ENCODE measurements at places on chromosomes 5 and 9. TPM values are rescaled to one million over a fixed set of nuclear protein-coding genes. Genes with fewer than 3 reads are reported as not detected.

Gene PCDHB7
- total RNA-seq = not detected

DNA sequence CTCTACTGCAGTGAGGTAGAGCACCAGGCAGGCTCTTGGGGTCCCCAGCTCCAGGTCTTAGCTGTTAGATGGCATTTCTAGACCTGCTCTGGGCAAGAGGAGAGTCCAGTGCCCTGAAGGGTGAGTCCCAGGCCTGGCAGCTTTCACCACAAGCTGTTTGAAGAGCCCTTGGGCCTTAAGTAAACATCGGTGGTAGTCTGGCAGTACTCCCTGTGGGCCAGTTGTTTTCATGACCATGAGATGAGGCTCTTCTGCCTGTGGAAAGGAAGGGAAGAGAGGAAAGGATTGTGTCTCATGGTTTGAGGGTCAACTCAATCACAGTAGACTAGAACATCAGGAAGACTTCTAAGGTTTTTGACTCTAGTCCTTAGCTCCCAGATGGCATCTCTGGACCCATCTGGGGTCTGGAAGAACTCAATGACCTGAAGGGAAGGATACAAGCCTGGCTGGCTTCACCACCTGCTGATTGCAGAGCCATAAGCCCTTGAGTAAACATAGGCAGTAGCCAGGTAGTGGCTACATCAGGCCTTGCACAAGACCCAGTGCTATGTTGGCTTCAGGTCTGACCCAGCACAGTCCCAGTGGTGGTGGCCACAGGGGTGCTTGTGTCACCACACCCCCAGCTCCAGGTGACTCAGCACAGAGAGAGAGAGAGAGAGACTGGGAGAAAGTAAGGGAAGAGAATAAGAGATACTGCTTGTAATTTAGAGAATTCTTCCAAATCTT lies 114.3 kb upstream of the PCSK5 start:
- no peaks in the 10 kb centered on the region for H3K36me3 ChIP-seq
- H3K4me1 ChIP-seq = no peaks in the 10 kb centered on the region
- no peaks in the 10 kb centered on the region for H3K27me3 ChIP-seq
- DNase-seq = no peak

DNA sequence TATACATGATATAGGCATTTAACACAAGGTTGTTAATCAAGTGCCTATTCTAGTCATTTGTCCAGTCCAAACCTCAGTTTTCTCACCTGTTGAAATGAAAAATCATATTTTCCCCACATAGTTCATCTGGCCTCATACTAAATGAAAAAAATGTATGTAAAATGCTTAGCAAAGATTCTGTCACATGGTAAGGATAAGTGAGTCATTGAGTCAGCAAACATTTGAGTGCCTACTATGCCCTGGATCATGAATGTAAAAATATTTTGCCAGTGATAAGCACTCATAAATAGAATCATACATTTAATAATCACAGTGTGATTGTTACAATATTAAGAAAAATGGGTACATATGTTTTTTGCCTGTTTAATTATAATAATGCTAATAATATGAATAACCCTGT lies 181.2 kb upstream of the PAPPA start:
- no peaks in the 10 kb centered on the region for H3K27me3 ChIP-seq
- H3K4me1 ChIP-seq = no peaks in the 10 kb centered on the region
- DNase-seq = no peak
- H3K4me3 ChIP-seq = no peak overlapping the region
- H3K27ac ChIP-seq = no peak overlapping the region
- H3K36me3 ChIP-seq = no peaks in the 10 kb centered on the region

- DNase-seq = no peak
- H3K27ac ChIP-seq = no peak overlapping the region
- H3K36me3 ChIP-seq = no peaks in the 10 kb centered on the region
- peaks cover 34% of the 10 kb centered on the region for H3K4me1 ChIP-seq
These were observed 8.7 kb upstream of the IL7R start for GRCh38 chr5:35847961-35848360.

DNA sequence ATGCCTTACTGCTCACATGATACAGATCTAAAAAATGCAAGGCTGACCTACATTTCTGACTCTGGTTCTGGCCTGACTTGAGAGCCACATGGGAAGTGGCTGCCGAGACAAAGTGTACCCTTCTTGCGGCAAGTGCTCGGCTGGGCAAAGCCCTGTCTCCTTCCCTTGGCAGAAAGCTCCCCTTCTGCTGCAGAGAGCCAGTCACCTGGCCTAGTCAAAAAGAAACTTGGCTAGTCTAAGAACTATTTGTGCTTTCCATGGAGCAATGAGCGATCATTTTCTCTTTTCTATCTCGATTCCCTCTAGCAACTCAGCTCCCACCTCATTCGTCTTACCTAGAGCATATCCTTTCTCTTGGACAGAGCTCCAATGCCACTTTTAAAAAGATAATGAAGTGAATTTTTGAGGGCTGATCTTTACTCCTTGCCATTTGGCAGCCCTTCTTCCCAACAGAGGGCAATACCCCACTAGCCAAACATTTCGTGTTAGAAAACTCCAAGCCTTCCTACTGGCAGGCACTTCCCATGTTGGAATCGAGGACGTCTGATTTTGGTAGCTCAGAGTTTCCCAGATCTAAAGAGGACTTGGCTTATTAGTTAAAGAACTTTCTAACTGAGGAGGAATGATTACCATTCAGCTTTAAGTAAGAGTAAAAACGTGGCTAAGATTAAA lies 108.1 kb upstream of the PRRC1 start:
- no peak for DNase-seq
- H3K36me3 ChIP-seq = no peaks in the 10 kb centered on the region
- H3K27ac ChIP-seq = no peak overlapping the region
- H3K4me1 ChIP-seq = no peaks in the 10 kb centered on the region
- H3K4me3 ChIP-seq = no peak overlapping the region
- no peaks in the 10 kb centered on the region for H3K27me3 ChIP-seq
